ENCODE measurements at places on chromosomes 6 and 20.

DNA sequence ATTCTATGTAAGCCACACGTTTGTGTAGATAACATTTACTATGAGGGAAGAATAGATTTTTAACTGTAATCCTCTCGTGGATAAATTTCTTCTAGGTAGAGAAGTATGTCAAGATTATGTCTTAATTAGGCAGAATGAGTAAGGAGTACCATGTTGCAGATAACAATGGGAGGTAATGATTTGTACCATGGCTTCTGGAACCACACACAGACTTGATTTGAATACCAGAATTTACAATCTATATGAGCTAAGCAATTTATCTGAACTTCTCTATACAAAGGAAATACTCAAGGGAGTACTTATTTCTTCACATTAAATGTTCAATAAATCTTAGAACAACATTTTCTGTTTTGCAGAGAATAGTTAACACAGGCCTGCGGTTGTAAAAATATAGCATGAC, 51.5 kb downstream of the RPS12 start:
- no peak overlapping the region for H3K4me3 ChIP-seq
- no peak overlapping the region for H3K27ac ChIP-seq
- H3K4me1 ChIP-seq, result peaks cover 7% of the 10 kb centered on the region
- no peaks in the 10 kb centered on the region for H3K36me3 ChIP-seq

- peaks cover 5% of the 10 kb centered on the region for H3K27me3 ChIP-seq
Observed at GRCh38 chr6:170131351-170131750, 159.5 kb downstream of the DLL1 start.

GRCh38 chr20:17933711-17934110, 34.9 kb downstream of the SNX5 start:
- H3K36me3 ChIP-seq, result no peaks in the 10 kb centered on the region
- DNase-seq, result no peak
- no peaks in the 10 kb centered on the region for H3K27me3 ChIP-seq
- H3K4me3 ChIP-seq, result no peak overlapping the region
- H3K27ac ChIP-seq, result no peak overlapping the region

DNA sequence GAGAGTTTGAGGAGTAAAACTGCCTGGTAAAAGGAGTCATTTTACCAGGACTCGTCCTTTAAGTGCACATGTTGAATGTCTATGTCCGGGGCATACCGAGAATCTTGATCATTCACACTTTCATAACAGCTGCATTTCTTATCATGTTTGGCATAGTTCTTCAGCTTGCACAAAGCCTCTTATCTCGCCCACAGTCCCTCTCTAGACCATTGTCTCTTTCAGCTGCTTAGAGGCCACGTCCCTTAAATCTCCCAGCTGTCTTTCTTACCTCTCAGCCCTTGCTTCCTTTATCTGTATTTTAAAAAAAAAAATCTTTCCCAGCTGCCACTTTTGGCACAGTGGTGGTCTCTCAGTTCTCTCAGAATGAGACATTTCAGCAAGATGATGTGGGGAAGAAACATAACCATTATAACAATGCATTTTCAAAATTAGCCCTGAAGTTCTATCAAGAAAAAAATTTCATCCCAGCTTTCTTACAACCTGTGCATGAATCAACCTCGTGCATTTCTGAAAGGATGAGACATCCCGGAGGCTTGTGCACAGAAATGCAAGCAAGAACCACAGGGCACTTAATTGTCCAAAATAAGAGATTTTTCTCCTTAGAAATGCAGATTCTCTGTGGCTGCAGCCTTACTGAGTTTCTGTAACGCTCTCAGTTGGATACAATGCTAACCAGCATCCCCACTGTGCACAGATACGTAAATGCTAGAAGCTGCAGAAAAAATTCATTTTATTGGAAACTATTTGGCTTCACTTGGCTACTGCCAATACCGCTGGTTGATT, 24.2 kb downstream of the RBM24 start:
- peaks cover 9% of the 10 kb centered on the region for H3K27me3 ChIP-seq
- H3K4me1 ChIP-seq, result no peaks in the 10 kb centered on the region
- H3K36me3 ChIP-seq, result no peaks in the 10 kb centered on the region
- H3K4me3 ChIP-seq, result no peak overlapping the region
